ENCODE measurements at places on chromosomes 7 and 10. TPM values are rescaled to one million over a fixed set of nuclear protein-coding genes. Genes with fewer than 3 reads are reported as not detected.
A peak's percentile ranks its signal among the peaks of the same experiment; 100 is the strongest.

DNA sequence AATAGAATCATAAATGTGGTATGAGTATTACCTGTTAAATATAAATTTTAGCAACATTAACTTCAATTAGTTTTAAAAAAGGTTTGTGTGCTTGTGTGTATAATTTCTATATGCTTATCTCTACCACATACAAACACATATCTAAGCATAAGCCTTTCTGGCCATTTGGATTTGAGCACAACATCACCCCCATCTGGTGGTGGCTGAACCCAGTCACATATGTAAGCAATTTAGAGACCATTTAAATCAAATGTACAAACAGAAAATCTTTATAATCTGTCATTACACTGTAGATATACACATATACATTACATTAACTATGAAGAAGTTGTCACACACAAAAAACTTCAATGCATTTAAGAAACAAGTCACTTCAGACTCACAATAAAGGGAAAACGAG is 31.7 kb downstream of the GPR22 start:
- no peak for DNase-seq

Gene PGAM2
- 0.98 TPM for total RNA-seq

Gene TCAF2
- 5.7 TPM for total RNA-seq

DNA sequence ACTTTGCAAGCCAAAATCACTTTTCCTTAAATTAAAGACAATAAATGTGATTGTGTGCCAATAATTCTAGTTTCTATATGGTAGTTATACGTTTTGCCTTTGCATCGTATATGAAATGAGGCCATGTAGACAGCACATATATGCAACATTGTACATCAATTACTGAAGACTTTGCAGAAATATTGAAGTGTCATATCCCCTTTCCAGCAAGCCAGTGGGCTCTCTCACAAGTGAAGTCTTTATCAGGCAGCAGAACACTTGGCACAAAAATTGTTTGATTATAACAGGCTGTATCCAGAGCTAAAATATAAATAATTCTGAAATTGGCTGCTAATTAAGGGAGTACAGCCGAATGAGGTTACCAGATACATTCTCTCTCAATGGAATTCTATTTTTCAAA is 588.6 kb upstream of the SEMA3D start:
- DNase-seq: no peak

- no peak for DNase-seq
These were observed 592.9 kb upstream of the NRP1 start for GRCh38 chr10:33927347-33927746.

- DNase-seq: no peak
These were observed 71.3 kb upstream of the PDGFA start for GRCh38 chr7:590731-591551.

GRCh38 chr7:12066521-12066920 is 144.6 kb upstream of the TMEM106B start:
- no peak for DNase-seq

DNA sequence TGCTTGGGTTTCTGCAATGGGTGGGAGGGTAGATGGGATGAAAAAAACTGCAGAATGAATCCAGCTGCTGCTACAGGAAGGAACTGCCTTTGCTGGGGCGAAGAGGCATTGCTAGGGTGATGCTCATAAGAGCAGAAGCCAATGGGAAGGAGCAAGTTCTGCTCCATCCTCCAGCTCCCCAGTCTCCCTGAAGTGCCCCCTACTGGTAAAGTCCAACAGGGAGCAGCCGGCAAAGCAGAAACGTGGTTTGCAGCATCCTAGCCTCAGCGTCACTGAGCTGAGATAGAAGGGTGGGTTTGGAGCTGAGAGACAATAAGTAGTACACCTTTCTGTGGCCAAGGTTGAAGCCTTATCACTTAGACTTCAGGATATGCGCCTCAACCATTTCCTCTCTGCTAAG is 220.5 kb downstream of the CCSER2 start:
- no peak for DNase-seq

DNA sequence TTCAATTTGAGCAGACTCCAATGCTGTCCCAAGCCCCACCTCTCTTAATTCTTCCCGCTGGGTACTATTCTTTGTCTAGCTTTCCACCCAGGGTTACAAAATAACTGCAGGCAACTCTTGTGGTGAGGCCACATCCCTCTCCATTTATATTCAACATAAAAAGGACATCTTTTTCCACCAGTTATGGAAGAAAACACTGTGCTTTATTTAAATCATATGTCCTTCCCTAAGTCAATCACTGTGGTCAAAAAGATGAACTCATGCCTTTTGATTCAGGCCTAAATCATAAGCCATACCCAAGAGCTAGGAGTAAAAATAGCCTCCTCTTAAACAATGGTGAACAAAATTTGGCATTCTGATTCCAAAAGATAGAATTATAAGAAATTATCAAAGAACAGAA is 386.0 kb downstream of the SEMA3D start:
- no peak for DNase-seq

DNA sequence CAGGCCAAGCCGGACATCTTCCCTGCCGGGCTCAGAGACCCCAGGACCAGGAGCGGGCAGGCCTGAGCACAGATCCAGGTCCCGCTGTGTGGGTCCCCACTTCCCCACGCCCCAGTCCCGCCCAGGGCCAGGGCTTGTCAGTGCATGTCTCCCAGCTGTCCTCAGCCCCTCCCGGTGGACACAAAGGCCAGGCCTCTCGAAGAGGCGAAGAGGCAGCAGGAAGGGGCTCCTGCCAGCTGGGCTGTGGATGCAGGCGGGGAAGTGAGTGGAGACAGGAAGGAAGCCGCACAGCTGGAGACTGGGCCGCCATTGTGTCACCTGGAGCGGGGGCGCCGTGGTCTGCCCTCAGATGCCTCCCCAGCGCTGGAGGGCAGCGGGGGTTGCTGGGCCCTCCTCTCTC is 4.8 kb downstream of the GRIFIN start:
- DNase-seq: no peak

- DNase-seq: no peak
These were observed 10.6 kb upstream of the GIMAP4 start for GRCh38 chr7:150556521-150557138.

Gene MKX
- 0.87 TPM for total RNA-seq

- DNase-seq: no peak
These were observed 110.3 kb upstream of the ANLN start for GRCh38 chr7:36279200-36279925.

DNA sequence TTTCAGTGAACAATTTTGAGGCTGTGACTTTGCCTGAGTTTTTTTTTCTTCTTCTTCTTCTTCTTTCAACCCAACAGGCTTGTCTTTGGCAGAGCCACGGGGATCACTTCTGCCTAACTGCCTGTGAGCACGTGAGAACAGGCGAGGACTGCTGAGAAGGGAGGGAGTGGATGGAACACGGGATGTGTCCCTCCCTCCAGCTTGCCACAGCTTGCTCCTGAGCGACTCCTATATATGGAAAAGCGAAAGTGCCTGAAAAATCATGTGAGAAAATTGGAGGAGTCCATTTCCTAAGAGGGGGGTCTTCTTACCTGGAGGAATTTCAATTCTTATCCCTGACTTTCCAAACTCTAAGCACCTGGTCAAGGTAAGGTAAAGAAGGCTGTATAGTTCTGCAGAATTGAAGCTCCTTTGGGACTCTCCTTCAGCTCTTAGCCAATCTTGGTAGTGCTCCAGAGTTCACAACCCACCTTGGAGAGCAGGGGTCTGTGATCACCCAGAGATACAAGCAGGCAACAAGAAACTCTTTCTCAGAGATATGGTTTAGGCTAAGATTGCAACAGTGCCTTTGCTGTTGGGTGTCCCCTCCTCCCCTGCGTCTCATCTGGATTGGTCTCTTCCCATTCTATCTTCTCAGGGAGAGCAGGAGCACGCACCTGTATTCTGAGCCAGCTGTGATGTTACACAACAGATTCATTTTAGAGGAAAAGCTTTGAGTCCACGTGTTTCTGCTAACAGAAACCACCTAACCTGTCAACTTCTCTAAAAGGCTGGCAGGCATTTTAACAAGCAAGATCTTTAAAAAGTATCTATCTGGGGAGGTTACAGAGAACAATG is at the start of gene MAT1A:
MAT1A (minus strand) TSS at position 208 of the 837 bp plus-strand sequence. CDS start 235 bp downstream, outside the sequence.
- DNase-seq: no peak

GRCh38 chr7:23369100-23369499 is 70.0 kb downstream of the MALSU1 start:
- DNase-seq: no peak

Gene FXYD4
- not detected for total RNA-seq

Gene GIMAP7
- 25.7 TPM for total RNA-seq

DNA sequence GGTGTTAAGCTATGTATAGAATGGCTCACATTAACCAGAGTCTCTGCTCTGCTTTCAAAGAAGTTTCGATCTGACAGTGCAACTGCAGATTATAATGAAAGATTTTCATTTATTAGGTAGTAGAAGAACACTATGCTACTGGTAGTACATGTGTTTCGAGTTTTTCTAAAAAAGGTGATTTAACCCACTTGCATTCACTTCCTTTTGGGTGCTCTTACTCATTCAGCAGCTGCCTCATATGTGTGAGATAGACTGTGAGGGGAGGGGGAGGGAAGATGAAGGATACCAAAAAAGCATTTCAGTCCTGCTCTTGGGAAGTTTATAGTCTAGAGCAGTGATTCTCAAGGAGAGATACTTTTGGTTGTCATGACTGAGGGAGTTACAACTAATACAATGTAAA is 20.4 kb downstream of the PLEKHA8 start:
- no peak for DNase-seq

GRCh38 chr10:75623310-75624093 is 192.1 kb downstream of the LRMDA start:
- DNase-seq: no peak

DNA sequence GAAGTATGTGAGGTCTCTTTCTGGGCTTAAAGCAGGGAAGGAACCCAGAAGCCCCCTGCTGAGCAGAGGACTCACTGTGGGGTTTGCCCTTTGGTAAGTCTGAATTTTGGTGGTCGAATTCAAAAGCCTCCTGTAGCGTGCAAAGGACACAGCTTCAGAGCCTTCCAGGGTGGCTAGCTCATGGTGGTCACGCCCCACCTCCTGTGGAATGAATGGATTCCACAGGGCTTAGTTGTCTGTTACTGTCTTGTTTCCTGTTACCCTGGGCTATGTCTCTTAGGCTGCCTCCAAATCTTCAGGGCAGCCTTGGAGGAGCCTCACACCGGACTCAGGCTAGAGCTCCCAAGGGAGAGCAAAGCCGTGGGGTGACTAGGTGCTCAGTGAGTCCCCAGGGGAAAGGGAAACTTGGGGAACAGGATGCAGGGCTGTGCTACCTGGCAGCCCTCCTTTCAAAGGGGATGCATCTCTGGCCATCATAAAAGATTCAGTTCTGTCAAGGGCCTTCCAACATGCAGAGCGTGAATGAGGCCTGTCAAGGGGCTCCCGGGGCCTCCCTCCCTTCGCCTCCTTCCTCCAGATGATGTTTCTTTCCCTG is 211.7 kb downstream of the CCSER2 start:
- no peak for DNase-seq

Gene SH2D4B
- total RNA-seq: not detected

Gene PRTFDC1
- 5.7 TPM for total RNA-seq

DNA sequence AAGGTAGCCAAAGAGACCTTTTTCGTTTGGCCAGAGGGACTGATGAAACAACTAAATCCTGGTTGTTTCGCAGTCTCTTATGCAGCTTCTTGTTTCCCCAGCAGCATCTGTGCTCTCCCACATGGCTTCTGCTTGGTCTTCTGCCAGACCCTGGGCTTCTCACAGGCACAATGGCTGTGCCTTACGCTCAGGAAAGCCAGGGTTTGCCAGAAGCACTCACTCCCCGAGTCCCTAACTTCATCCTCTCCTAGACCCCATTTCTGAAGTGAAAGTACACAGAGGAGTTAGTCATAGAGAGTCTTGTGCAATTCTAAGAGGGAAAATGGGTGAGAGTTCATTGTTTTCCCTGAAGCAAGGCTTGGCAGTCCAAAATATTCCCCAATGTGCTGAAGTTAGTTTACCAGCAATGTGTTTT is 121.7 kb downstream of the EVX1 start:
- DNase-seq: peak; percentile 72

Gene OPN1SW
- total RNA-seq: not detected

DNA sequence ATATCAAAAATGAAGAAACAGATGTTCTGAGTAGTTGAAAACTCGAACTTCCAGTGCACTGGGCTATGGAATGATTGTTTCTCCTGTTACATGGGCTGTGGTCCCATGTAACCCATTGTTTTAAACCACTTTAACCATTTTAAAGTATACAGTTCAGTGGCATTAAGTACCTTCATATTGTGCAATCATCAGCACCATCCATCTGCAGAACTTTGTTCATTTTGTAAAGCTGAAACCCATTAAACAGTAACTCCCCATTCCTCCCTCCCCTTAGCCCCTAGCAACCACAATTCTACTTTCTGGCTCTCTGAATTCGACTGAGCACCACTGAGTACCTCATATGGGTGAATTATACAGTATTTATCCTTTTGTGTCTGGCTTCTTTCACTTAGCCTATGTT is 217.4 kb downstream of the LRMDA start:
- DNase-seq: no peak

DNA sequence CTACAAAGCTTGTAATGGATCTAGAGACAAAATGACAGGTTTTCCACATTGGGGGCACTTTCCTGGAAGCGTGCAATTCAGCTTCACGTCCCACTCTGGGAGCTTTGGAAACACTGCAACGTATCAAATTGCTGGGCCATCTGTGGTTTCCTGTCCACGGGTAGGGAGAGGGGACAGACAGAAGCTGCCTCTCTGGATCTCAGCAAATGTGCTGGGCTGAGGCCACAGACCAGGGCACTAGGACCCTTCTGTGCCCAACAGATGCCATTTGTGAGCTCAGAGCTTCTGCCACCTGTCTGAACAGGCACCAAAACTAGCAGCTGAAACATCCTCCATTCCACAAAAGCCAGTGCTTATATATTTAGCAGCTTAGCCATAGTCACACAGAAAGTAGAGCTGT is 40.9 kb upstream of the FRMD4A start:
- no peak for DNase-seq

- no peak for DNase-seq
These were observed 169.5 kb downstream of the C1GALT1 start for GRCh38 chr7:7351832-7352231.

- DNase-seq: peak; percentile 55
These were observed 168.0 kb upstream of the RHEB start for GRCh38 chr7:151687523-151688235.

Gene WASL
- total RNA-seq: 36.0 TPM

DNA sequence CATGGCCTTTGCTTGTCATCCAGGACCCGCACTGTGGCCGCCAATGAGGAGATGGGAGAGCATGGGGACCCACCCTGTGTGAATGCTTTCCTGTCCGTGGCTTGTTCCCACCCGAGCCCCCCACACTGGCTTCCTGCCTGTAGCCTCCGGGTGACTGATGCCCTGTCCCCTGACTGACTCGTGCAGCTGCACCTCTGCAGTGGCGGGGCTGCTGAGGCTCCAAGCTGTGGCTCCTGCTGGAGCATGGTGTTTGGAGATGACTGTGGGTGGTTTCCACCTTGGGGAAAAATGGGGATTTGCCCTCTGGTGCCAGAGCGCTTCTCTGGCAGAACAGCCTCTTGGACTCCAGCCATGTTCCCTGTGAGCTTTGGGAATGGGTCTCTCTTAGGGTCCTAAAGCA is 2.1 kb downstream of the CAMK1D start:
- DNase-seq: no peak

Data from tibial nerve (tissue), 4 donors.